ENCODE measurements at places on chromosomes 2 and 18.

DNA sequence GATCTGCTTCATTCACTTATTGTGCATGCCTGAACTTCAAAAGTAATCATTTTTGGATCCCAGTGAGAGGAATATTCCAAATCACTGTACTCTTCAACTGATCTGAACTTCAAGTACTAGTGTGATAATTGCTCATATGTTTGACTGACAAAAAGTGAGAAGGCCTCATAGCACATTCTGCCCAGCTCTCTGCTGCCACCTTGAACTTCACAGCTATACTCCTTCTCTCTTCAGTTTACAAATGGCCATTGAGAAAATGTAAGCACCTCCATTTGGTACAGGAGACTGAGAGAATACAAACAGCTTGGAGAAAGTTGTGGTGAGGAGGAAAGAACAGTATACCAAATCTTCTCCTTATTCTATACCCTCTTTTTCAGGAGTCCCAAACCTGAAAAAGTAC is 946.0 kb upstream of the CHAC2 start:
- DNase-seq: no peak

- DNase-seq: no peak
Observed at GRCh38 chr2:240423788-240424191, 11.7 kb upstream of the GPC1 start.

GRCh38 chr2:2867397-2867979 is 510.1 kb downstream of the EIPR1 start:
- no peak for DNase-seq

- no peak for DNase-seq
Observed at GRCh38 chr2:218985021-218985324, at the start of gene FEV. TSS of gene FEV (minus strand) at chr2:218985184. CDS start at chr2:218985075, 109 bp downstream.

DNA sequence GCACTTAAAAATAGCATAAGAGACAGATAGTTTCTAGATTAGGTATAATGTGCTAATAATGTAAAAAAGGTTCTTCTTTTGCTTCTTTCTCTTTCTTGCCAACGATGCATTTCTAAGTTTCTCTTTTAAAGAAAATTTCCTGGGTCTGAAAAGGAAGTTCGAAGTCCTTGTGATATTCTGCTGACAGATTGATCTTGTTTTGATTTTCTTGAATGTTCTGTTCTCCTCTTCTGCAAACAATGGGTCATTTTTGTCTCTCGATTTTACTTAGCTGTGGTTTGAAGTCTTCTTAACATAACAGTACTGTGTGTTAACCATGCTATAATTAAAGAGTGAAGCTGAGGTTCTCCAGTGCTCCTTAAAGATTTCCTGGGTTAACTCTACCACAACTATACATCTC is 61.1 kb upstream of the ACYP2 start:
- no peak for DNase-seq

DNA sequence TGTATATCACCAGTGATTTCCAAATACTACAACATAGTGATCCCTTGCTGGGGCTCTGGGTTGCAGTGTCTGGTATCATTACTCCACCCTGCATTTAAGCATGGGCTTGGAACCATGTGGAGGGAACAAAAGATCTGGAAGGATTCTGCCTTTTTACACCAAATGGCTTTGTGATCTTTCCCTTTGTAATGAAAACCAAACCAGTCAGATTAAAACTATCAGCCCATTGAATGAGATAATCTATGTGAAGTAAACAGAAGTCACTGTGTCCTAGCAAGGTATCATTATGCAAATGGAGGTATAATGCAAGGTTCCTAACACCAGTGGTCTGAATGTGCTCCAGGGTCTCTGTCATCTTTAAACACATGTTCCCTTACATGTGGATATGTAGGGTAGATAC is 474.7 kb upstream of the TNP1 start:
- no peak for DNase-seq

- no peak for DNase-seq
Observed at GRCh38 chr2:68302281-68302875, 17.4 kb downstream of the CNRIP1 start.

- DNase-seq: no peak
Observed at GRCh38 chr2:67733517-67733916, 329.3 kb downstream of the C1D start.

GRCh38 chr2:31031132-31031706 is 107.0 kb downstream of the GALNT14 start:
- DNase-seq: no peak

- no peak for DNase-seq
Observed at GRCh38 chr2:129799036-129799958, 180.2 kb upstream of the RAB6C start.

GRCh38 chr2:932320-933115 is 18.1 kb upstream of the SNTG2 start:
- no peak for DNase-seq

GRCh38 chr2:242013771-242014170 is 144.2 kb downstream of the RTP5 start:
- DNase-seq: no peak

DNA sequence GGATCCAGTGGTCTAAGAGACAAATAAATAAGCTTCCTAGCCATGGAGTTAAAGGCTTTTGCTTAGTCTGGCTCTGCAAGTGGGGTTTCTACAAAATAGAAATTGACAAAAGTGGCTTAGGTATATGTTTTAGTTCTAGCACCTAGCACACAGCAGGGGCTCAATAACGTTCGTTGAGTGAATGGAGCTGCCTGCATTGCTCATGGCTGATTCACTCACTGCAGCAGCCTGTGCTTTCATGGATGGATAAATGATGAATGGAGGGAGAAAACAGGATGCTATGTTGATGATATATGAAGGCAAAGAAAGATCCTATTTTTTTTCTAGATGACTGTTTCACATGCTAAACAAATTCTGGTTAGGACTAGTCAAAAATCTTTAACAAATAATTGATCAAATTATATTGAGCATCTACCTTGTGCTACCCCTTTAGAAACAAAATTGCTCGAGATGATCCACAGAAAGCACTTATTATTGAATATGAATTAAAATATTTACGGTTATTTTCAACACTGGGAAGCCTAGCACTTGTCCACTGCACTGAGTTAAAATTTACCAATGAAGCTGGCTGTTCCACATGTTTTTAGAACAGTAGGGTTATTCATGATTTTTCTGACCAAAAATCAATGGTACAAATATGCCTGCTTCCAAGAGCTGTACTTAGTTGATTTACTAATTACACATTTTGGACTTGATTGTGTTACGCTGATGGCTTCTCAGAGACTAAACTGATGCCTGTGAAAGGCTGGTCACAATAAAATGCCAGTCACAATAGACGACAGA is 39.6 kb downstream of the HDHD2 start:
- DNase-seq: no peak

DNA sequence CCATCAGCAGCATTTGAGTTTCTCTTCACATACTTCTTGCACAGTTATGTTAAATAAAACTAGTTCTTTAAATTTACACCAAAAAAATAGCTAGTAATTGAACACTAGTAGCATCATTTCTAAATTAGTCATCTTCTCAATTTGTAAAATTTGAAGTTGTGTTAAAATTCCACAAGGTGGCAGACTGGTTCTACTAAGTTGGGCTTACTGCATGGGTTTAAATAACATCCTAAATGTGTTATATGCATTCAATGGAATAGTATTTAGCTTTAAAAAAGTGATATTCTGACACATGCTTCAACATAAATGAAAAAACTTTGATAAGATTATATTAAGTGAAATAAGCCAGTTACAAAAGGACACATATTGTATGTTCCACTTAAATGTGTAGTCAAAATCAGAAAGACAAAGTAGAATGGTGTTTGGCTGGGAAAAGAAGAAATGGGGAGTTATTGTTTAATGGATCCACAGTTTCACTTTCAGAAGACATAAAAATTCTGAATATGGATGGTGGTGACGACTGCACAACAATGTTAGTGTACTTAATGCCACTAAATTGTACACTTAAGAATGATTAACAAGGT is 28.7 kb upstream of the RPRD1A start:
- DNase-seq: no peak

DNA sequence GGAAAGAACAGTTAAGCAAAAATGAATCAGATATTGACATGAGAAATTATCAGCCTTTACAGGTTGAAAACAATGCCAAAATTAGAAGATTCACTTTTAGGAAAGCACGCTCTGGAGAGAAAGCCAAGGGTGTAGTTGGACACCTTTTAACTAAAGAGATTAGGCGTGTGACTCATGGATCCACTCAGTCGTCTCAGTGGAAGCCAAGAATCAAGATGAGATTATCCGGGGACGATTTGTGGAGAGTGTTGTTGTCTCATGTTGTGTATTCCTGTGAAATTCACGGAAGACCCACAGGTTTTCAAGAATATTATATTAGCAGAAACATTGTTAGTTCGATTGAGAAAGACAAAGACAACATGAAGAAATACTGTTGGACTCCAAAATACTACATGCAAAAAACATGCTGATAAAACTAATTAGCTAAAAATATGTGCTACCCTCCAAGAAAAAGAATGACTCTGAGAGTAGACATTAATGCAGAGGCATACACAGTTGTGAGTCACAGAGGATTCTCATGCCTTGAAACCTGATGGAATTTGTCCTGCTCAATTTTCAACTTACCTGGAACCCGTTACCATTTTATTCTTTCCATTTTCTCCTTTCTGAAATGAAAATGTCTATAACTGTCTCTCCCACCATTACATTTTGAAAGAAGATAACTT is 192.1 kb upstream of the RND3 start:
- no peak for DNase-seq

DNA sequence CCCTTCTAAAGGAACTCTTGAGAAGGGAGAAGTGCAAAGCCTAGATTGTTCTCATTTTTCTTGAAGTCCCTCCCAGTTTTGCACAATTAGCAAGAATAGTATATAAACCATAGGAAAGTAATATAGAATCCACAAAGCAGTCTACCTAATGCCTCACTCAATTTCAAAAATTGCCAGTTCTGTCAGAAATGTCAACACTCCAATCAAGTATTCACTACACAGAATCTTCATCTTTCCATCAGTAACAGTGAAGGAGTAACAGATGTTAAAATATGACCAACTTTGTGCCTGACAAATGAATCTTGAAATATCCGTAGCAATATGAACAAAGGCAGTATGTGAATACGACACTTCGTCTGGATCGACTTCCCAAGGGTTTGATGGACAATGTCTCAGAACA is 56.3 kb downstream of the RBMS1 start:
- no peak for DNase-seq

DNA sequence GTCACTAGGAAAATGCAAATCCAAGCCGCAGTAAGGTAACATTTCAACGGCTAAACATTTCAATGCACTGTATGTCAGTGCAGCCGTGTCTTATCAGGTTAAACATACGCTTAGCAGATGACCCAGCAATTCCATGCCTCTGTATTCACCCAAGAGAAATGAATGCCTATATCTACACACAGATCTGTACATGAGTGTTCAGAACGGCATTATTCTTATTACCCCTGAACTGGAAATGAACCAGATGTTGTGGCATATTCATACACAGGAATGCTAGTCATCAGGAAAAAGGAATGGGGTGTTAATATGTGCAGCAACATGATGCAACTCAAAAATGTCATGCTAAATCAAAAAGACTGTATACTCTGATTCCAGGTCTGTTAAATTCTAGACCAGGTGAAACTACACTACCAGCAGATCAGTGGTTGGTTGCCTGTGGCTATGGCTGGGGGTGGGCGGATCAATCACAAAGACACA is 80.4 kb upstream of the RPL31 start:
- no peak for DNase-seq

GRCh38 chr2:232214053-232214452 is 164.5 kb upstream of the ALPP start:
- no peak for DNase-seq

DNA sequence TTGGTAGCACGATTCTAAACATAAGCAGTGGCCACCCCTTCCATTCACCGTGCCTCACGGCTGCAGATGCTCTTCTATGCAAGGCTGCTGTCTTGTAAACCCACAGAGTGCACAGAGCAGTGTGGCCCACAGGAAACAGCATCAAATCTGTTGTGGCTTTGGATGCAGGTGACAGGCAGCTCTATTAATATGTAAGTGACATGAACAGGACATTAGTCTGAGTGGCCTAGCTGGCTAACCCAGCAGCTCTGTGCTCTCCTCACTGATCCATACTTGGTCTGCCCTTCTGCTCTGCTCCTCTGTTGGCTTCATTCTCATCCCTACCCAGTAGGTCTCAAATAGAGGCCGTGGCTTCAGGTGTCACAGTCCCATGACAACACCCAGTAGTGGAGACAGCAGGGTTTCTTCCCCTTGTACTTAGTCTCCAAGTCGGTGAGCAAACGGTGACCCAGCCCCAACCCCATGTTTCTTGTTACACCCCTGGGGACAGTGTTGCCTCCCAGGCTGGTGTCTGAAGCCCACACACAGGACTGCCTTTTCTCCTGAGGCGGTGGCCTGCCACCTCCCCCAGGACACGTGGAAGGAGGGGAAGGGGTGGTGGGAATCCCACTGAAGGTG is 5.8 kb downstream of the SH3RF3 start:
- DNase-seq: no peak

GRCh38 chr2:216017365-216017764 is 4.0 kb upstream of the MREG start:
- peak; percentile 34 for DNase-seq

- no peak for DNase-seq
Observed at GRCh38 chr18:11909591-11910026, 1.5 kb upstream of the MPPE1 start.

- no peak for DNase-seq
Observed at GRCh38 chr2:238242731-238243495, 3.1 kb upstream of the HES6 start.

- DNase-seq: no peak
Observed at GRCh38 chr2:29479401-29479800, 364.2 kb downstream of the CLIP4 start.

DNA sequence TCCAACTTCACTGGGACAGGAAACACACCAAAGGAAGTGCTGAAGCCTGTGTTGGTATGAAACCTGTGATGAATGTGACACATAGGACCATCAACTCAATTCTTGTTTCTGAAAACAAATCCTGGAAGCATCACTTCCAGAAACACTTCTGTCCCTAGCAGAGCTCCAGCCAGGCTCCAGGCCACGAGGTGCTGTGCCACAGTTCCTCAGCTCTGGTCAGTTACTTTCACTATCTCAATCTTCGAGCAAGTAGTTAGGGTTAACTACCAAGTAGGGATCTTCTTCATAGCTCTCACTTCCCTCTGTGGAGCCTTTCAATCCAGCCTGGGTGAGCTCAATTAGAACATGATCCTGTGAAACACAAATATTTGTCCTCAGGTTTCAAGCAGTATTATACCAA is 3.6 kb upstream of the LCT start:
- no peak for DNase-seq

GRCh38 chr2:152309352-152310214 is 25.4 kb upstream of the FMNL2 start:
- DNase-seq: no peak

DNA sequence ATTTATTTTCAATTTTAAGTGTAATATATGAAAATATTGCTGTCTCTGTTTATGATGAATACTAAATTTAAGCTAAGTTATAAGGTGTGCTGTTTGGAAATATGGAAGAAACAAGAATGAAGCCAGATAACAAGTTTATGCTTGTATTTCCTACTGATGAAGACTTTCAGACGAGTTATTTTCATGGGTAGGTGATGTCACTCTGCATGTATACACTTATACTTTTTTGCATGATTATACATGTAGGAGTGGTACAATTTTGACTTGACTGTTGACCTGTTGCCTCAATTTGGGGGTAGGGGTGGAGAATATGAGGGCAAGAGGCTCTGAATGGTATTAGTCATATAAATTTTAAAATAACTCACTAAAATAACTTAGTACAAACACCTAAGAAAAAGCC is 133.7 kb downstream of the HAUS1 start:
- no peak for DNase-seq

Measured in CD4-positive, alpha-beta T cell treated with Interleukin-15 for 1 hour (primary cell).